ENCODE measurements at places on chromosomes 3 and 15. TPM values are rescaled to one million over a fixed set of nuclear protein-coding genes. Genes with fewer than 3 reads are reported as not detected.

Gene FSD2
- total RNA-seq: 108 TPM

Gene MASP1
- 214 TPM for total RNA-seq

Gene SLC22A14
- total RNA-seq: not detected

Gene CNOT10
- 14.6 TPM for total RNA-seq

Gene P2RY13
- total RNA-seq: 0.96 TPM

Gene CA12
- 0.25 TPM for total RNA-seq

Gene P3H2
- total RNA-seq: 0.82 TPM

Gene SH3GL3
- total RNA-seq: not detected

DNA sequence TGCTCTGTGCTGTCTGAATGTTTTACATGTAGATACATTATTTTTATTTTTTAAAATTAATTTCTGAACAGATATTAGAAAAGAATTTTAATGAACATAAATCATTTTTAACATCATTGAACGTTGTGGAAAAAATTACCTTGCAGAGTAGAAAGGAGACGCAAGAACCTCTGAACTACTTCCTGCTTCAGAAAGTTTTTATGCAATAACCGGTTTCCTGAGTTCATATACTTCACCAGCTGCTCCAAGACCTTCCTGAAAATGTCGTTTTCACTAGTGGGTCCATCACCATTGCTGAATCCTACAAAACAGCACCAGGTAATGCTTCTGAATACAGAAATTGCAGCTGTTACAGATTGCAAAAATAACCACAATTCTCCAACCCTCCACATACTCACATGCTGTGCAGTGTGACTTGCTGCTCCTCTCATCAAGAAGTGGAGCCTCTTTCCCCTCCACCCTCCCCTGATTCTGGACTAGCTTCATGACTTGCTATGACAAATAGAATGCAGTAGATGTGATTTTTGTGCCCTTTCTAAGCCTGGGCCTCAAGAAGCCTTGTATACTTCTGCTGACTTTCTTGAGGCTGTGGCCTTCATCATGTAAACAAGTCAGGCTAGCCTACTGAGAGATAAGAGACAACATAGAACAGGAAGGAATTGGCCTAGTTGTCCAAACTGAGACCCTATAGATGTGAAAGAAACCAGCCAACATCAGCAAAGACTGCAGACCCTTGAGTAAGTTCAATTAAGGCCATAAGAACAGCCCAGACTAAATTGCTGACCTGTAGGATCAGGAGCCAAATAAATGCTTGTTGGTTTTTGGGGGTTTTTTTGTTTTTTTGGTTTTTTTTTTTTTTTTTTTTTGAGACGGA lies 80.4 kb downstream of the TRANK1 start:
- H3K36me3 ChIP-seq: peaks cover 27% of the 10 kb centered on the region
- H3K27me3 ChIP-seq: no peaks in the 10 kb centered on the region
- H3K4me1 ChIP-seq: no peaks in the 10 kb centered on the region
- no peak overlapping the region for H3K27ac ChIP-seq

GRCh38 chr3:11335056-11335608 lies 62.9 kb downstream of the ATG7 start:
- no peak overlapping the region for H3K27ac ChIP-seq
- no peaks in the 10 kb centered on the region for H3K27me3 ChIP-seq

GRCh38 chr15:58459560-58459959 lies 27.8 kb downstream of the LIPC start:
- H3K36me3 ChIP-seq: no peaks in the 10 kb centered on the region
- H3K4me1 ChIP-seq: peaks cover 46% of the 10 kb centered on the region
- peak; percentile 61 for DNase-seq
- no peak overlapping the region for H3K4me3 ChIP-seq

GRCh38 chr15:95937128-95937528 lies 393.4 kb upstream of the NR2F2 start:
- no peaks in the 10 kb centered on the region for H3K36me3 ChIP-seq
- no peaks in the 10 kb centered on the region for H3K27me3 ChIP-seq
- H3K4me3 ChIP-seq: no peak overlapping the region
- no peaks in the 10 kb centered on the region for H3K4me1 ChIP-seq

DNA sequence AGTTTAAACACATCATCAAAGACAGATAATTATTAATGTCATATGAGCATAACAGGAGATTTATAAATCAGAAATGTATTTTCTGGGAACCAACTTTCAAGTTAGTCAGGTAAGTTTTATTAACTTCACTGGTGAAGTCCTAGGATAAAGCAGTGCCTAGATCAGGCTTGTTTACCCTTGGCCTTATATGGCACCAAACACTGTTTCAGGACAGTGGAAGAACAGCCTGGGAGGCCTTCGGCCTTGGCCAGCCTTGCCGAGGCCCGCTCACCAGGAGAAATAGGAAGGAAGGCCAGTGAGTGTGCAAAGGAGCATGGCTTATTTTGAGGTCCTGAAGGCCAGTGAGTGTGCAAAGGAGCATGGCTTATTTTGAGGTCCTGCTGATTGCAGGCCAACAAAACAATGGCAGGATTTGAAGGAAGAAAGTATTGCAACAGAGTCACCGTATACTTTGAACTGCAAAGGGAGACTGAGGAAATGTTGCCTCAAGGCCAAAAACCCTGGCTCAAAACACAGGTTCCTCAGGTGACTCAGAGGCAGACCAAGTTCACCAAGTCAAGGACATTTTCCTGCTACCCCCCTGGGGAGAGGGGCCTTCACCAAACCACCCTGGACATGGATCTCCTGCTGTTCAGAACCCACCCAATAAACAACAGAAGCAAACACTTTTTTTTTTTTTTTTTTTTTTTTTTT lies 174.3 kb downstream of the TP63 start:
- no peak overlapping the region for H3K27ac ChIP-seq
- H3K4me3 ChIP-seq: no peak overlapping the region
- DNase-seq: no peak

DNA sequence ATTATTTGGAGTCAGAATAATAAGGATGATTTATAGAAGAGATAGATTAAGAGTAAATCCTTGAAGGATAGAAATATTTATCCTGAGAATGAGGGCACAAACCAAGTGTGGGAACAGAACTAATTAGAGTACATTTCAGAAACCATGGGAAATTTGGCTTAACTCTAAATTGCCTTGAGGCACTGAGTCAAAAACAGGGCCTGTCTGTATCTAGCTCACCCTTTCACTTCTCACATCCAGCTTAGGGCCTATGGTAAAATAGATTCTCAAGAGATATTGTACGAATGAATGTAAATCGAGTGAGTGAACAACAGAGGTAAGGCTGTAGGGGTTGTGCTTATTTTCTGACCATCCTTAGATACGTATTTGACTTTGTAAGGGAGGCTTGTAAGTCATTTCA lies 586.1 kb upstream of the DPPA4 start:
- no peaks in the 10 kb centered on the region for H3K27me3 ChIP-seq
- no peaks in the 10 kb centered on the region for H3K36me3 ChIP-seq
- no peak for DNase-seq
- no peak overlapping the region for H3K27ac ChIP-seq

GRCh38 chr3:169579116-169579710 lies 84.3 kb downstream of the MECOM start:
- H3K27ac ChIP-seq: no peak overlapping the region
- H3K4me3 ChIP-seq: no peak overlapping the region
- H3K4me1 ChIP-seq: peaks cover 14% of the 10 kb centered on the region
- no peak for DNase-seq
- H3K36me3 ChIP-seq: no peaks in the 10 kb centered on the region

DNA sequence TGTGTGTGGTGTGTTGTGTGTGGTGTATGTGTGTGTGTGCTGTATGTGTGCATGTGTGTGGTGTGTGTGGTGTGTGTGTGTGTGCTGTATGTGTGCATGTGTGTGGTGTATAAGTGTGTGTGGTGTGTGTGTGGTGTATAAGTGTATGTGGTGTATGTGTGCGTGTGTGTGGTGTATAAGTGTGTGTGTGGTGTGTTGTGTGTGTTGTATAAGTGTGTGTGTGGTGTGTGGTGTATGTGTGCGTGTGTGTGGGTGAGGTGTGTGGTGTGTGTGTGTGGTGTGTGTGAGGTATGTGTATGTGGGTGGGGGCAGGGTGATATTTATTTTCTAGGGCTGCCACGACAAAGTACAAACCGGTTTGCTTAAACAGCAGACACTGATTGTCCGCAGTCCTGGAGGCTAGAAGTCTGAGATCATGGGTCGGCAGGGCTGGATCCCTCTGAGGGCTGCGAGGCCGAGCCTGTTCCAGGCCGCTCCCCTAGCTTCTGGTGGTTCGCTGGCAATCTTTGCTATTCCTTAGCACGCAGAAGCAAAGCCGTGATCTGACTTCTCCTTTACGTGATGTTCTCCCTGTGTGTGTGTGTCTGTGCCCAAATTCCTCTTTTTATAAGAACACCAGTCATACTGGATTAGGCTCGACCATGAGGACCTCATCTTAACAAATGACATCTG lies 160.2 kb downstream of the XXYLT1 start:
- H3K27ac ChIP-seq: peak overlapping the region; percentile 43
- peak; percentile 62 for DNase-seq
- H3K36me3 ChIP-seq: no peaks in the 10 kb centered on the region
- no peaks in the 10 kb centered on the region for H3K27me3 ChIP-seq
- no peak overlapping the region for H3K4me3 ChIP-seq

DNA sequence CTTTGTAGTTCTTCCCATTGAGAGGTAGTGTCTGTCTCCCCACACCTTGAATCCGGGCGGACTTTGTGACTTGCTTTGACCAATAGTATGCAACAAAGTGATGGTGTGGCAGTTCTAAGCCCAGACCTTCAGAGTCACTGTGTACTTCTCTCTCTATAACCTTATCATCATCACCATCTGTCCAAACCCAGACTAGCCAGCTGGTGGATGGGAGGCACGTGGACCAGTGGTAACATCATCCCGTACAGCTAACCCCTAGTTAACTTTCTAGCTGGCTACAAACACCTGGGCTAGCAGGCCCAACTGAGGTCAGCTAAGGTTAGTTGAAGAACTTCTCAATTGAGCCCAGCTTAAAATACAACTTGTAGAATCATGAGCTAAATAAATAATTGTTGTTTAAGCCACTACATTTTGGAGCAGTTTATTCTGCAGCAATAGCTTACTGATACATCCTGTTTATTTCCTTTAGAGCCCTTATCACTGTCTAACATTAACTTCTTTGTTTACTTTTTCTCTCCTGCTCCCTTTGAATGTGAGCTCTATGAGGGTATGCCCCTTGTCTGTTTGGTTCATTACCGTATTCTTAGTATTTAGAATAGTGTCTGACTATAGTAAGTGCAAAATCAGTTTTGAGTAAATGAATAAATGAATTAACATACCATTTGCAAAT lies 11.5 kb upstream of the CCR9 start:
- H3K27ac ChIP-seq: no peak overlapping the region
- no peaks in the 10 kb centered on the region for H3K4me1 ChIP-seq
- no peaks in the 10 kb centered on the region for H3K36me3 ChIP-seq
- no peak for DNase-seq

- no peak overlapping the region for H3K27ac ChIP-seq
- H3K4me3 ChIP-seq: no peak overlapping the region
- H3K36me3 ChIP-seq: no peaks in the 10 kb centered on the region
- DNase-seq: peak; percentile 56
These were observed 3.9 kb upstream of the ACTL6A start for GRCh38 chr3:179558742-179559364.

DNA sequence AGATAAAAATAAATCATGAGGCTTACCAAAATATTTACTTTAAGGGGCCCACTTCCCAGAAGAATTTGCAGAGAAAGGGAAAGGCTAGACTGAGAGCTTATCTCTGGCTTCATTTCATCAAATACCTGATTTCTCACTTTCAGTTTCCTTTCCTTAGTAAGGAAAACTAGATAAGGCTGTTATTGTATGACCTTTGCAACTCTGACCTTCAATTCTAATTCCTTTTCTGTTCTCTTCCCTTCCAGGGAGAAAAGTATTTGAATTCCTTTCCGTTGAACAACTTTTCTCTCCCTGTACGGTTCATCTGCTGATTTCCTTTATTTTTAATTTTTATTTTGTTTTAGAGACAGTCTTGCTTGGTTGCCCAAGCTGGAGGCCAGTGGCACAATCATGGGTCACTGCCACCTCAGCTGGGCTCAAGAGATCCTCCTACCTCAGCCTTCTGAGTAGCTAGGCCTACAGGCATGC lies 7.1 kb upstream of the PXK start:
- peak overlapping the region; percentile 50 for H3K27ac ChIP-seq
- no peak overlapping the region for H3K4me3 ChIP-seq
- no peaks in the 10 kb centered on the region for H3K27me3 ChIP-seq

DNA sequence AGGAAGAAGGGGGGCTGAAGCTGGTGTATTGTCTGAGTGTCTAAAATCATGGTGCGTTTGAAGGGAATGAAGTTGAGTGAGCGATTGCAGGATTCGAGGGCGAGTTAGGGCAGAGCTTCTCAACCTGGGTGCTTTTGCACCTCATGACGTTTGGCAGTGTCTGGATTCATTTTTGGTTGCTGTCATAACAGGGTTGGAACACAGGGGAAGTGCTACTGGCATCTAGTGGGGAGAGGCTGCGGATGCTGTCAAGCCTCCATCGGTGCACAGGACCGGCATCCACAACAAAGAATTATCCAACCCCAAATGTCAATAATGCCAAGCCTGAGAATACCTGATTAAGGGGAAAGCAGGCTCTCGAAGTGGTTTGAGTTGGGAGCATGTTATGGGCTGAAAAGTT lies 120.0 kb downstream of the SLCO3A1 start:
- no peak overlapping the region for H3K27ac ChIP-seq
- H3K4me1 ChIP-seq: peaks cover 85% of the 10 kb centered on the region
- no peak for DNase-seq
- H3K27me3 ChIP-seq: no peaks in the 10 kb centered on the region

All from left ventricle myocardium inferior (tissue), 1 donor.